ENCODE measurements at places on chromosomes 2 and 18. TPM values are rescaled to one million over a fixed set of nuclear protein-coding genes. Genes with fewer than 3 reads are reported as not detected.

GRCh38 chr2:121486191-121486790, 44.4 kb upstream of the RNU4ATAC start:
- H3K36me3 ChIP-seq = peaks cover 12% of the 10 kb centered on the region
- DNase-seq = no peak
- H3K4me3 ChIP-seq = no peak overlapping the region

DNA sequence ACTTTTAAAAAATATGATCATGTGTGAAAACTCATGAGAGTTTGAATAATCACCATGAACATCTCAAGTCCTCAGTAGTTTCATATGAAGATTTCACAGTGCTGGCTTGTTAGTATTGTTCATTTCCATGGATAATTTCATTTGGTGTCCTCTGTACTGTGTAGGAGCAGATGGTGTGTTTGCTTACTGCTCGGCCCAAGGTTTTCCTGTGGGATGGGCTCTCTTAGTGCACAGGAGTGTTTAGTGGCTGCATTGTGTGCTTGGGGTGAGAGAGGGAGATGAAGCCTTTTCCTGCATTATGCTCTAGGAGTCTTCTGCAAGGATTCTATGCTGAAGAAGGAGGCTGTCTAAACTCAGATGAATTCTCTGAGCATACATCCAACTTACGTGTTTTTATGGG, 270.6 kb downstream of the SOCS6 start:
- DNase-seq = no peak
- no peak overlapping the region for H3K4me3 ChIP-seq
- H3K36me3 ChIP-seq = no peaks in the 10 kb centered on the region
- no peaks in the 10 kb centered on the region for H3K27me3 ChIP-seq

DNA sequence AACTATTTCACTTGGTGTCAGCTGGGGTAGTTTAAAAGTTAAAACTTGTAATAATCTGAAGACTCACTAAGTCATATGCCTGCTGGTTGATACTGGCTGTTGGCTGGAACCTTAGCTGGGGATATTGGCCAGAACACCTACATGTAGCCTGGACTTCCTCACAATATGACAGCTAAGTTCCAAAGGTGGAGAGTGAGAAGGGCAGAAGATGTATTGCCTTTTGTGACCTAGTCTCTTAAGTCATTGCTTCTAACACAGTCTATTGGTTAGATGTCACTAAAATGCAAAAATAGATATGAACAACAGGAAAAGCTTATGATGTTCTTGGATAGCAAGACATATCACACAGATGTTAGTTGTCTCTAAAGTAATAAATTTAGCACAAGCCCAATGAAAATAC, 113.2 kb upstream of the CHAC2 start:
- no peak for DNase-seq
- no peaks in the 10 kb centered on the region for H3K36me3 ChIP-seq
- H3K4me3 ChIP-seq = no peak overlapping the region
- no peaks in the 10 kb centered on the region for H3K4me1 ChIP-seq
- H3K27ac ChIP-seq = no peak overlapping the region
- H3K27me3 ChIP-seq = no peaks in the 10 kb centered on the region

DNA sequence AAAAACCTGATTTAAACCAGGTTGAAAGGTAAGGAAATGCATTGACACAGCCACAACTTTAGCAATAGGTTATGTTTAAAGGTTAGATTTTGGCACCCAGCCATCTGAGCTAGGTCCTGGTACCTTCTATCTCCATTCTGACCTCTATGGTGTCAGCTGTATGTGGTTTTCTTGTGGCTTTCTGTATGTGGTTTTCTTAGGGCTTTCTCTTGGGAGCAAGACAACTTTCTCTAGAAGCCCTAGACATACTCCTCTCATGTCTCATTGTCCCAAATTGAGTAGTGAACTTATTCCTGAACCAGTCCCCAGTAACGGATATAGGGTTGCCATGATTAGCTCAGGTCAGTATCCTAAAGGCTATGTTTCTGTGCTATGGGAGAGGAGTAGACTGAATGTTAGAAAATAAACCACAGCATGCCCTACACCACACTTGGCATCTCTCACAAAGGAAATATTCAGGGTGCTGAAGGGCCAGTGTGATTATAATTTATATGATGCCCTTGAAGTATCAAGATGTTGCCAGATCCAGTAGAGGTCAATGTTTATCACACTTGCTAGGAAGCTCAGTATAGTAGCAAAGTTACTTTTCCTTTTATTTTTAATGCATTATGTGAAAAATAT, 176.1 kb downstream of the CAPN13 start:
- no peaks in the 10 kb centered on the region for H3K4me1 ChIP-seq
- no peak overlapping the region for H3K27ac ChIP-seq
- no peaks in the 10 kb centered on the region for H3K36me3 ChIP-seq
- H3K4me3 ChIP-seq = no peak overlapping the region
- no peaks in the 10 kb centered on the region for H3K27me3 ChIP-seq
- no peak for DNase-seq

DNA sequence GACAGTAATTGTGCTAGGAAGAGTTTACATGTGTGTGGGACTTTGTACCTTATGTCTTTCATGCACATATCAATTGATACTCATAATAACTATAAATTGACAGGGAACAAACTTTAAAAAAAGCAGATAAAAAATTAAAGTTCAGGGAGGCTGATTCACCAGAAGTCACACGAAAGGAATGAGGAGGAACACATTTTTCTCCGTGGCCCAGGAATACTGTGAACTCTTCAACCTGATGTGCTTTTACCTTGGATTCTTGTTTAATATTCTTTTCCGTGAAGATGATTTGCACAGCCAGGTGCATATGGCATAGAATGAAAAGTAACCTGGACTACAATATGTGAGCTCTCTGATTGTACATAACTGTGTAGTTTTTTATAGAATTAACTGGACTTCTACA, 326.3 kb downstream of the CDH7 start:
- H3K36me3 ChIP-seq = no peaks in the 10 kb centered on the region
- no peaks in the 10 kb centered on the region for H3K27me3 ChIP-seq
- no peaks in the 10 kb centered on the region for H3K4me1 ChIP-seq
- no peak for DNase-seq
- no peak overlapping the region for H3K4me3 ChIP-seq
- H3K27ac ChIP-seq = no peak overlapping the region

- H3K4me3 ChIP-seq = no peak overlapping the region
- no peak overlapping the region for H3K27ac ChIP-seq
- DNase-seq = no peak
- H3K36me3 ChIP-seq = no peaks in the 10 kb centered on the region
Observed at GRCh38 chr18:2827061-2827460, 19.7 kb upstream of the EMILIN2 start.

The CD302 gene
- polyA plus RNA-seq = 42.7 TPM

All from large intestine (tissue), 12 donors.